ENCODE measurements at places on chromosomes 13 and 19.

DNA sequence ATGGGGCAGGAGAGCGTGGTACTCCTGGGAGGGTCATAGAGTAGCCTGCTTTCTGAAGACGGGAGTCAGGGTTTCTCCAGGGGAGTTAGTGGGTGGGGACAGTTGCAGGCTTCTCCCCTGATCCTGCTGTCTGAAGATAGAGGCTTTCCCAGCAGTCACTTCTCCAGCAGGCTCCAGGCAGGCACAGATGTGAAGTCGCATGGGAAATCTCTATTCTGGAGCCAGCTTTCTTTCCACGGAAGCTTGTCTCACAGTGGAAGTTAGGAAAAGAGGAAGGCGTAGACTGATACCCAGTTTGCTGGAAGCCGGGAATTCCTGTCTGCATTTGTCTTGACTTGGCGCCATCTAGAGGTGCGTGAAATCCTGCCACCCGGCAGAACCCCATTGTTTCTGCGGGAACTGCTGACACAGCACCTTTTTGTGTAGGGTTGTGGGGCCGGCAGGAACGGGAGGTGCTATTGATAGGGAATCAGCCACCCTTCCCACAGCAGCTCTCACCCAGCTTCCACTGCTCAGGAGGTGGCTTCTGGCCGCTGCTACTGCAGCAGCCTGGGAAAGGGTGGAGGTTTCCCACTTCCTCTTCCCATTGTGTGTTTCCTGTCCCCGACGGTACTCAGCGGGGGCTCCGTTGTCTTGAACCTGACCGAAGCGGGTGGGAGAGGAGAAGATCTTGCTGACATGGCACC is 28.5 kb upstream of the NPAS1 start:
- no peak for DNase-seq

- no peak for DNase-seq
Observed at GRCh38 chr19:49167857-49168409, 10.3 kb downstream of the TRPM4 start.

DNA sequence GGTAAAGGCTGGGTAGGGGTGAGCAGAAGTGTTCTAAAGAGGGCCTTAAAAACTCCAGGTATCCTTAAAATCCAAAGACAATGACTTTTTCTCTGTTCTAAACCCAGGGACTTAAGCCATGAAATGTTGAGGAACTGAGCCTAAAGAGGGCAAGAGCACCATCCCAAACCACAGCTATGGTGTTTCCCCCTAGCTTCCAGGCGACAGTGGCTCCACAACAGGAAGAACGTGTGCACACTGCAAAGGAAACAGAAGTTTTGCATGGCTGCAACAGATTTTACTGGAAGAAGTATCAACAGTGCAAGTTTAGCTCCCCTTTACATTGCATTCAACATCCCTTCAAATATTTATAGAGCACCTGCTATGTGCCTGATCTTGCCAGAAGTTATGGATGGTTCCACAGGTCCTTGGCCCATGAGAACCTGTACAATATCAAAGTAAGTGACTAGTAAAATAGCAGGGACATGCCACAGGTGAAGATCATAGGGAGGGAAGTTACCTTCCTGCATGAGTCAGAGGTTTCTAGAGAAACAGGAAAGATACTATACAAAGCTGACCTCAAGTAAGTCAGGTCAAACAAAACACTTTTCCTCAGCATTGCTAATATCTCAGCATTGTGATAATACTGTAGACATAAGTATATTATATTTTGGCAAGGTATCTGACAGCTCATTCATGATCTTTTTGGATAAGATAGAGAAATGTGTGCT is 8.4 kb upstream of the KCTD12 start:
- no peak for DNase-seq

GRCh38 chr13:94661406-94661805 is 50.9 kb downstream of the SOX21 start:
- DNase-seq = no peak

- no peak for DNase-seq
Observed at GRCh38 chr13:43057653-43058317, 34.4 kb downstream of the DNAJC15 start.

DNA sequence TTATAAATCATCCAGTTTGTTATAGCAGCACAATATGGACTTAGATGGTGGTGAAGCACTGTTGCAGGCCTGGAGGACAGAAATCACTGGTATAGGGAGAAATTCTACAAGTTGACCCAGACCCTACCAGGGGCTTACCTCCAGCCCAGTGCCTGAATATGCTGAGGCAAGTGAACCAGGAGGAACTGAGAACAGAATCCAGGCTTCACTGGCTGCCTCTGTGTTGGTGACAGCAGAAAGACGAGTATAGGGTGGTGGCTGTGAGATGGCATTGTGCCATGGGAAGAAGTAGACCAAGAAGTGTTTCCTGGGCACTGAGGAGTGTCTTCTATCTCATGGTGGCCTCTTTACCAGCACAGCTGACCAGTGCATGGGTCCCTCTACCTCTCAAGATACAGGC is 15.9 kb upstream of the EID2 start:
- no peak for DNase-seq

GRCh38 chr19:19185853-19186740 is 5.9 kb downstream of the BORCS8 start:
- no peak for DNase-seq

Data from cortex of kidney (tissue), 1 donor.